Transverse colon (tissue), 4 donors: ENCODE measurements at places on chromosomes 3 and 15. TPM values are rescaled to one million over a fixed set of nuclear protein-coding genes. Genes with fewer than 3 reads are reported as not detected.
A peak's percentile ranks its signal among the peaks of the same experiment; 100 is the strongest.

The ZBED2 gene
- not detected for total RNA-seq

The CAPN3 gene
- 18.8 TPM for total RNA-seq

The SERPINI2 gene
- not detected for total RNA-seq

The CDHR4 gene
- total RNA-seq: not detected

- DNase-seq: peak; percentile 84
These were observed 677.4 kb downstream of the SQOR start for GRCh38 chr15:46312133-46312740.

The CLEC3B gene
- total RNA-seq: 20.9 TPM

- DNase-seq: no peak
These were observed 64.5 kb downstream of the NIPA2 start for GRCh38 chr15:22902981-22903380.

DNA sequence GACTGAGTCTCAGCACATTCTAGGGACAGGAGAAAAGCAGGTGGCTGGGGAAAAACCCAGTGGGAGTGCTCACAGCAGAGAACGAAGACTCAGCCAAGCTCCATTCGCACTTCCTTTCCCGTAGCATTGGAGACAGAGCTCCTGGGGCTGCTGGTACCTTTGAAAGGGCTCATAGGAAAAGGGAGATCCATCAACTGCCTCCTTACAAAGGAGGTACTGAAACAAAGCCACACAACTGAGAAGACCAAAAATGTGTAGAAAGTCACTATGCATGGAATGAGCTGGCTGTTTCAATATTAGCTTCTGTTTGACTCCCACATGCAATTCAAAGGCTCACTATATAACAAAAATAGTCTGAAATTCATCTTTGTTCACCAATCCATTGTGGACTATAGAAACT, 16.9 kb downstream of the STIMATE start:
- DNase-seq: no peak

DNA sequence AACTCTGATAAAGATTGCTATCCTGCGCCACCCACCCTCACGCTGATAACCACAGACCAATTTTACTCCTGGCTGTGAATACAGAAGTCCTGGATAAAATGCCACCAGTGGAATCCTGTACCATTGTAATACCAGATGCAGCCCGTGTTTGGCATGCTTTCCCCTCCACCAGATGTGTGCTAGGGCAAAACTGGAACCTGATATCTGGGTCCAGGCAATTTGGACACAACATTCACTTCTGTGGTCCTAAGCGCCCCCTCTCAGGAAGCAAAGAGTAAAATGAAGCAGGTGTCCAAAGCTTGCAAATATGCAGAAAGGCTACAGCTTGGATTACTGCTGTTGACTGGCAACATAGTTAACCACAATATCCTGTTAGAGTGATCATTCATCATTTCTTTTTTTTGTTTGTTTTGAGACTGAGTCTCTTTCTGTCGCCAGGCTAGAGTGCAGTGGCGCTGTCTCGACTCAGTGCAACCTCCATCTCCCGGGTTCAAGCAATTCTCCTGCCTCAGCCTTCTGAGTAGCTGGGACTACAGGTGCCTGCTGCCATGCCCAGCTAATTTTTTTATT, 32.8 kb downstream of the LOXL1 start:
- DNase-seq: no peak

GRCh38 chr15:85649372-85649771, 145.4 kb downstream of the KLHL25 start:
- DNase-seq: no peak

- DNase-seq: no peak
These were observed 4.1 kb downstream of the SEMA4B start for GRCh38 chr15:90205050-90205848.

The COL6A5 gene
- total RNA-seq: not detected

The ITIH3 gene
- 1.6 TPM for total RNA-seq

DNA sequence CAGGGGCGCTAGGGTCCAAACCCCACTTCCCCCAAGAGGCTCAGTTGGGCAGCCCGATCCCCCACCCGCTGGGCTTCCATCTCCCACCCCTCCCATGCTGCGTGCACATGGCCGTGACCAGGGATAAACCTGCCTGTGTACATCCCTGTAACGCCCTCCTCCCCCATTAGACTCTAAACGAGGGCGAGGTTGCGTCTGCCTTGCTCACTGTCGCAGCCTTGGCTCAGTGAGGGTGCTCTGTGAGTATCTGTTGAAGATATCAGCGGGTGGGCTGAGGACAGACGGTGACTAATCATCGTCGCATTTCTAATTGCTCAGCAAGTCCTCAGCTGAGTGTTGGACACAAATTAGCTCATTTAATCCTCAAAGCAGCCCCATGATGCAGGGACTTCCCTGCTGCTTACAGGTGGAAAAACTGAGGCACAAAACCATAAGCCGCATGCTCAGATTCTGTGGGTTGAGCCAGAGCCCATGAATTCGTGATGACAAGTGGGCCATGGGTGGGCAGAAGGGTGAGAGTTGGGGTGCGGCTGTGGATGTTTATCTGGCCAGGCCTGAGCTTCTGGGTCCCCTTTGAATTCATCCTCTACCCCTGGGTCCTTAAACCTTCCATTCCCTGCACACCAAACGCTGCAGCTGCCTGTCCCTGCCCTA, 26.0 kb downstream of the FBLN2 start:
- no peak for DNase-seq

GRCh38 chr3:57837686-57838085, 81.6 kb downstream of the SLMAP start:
- no peak for DNase-seq

- no peak for DNase-seq
These were observed 141.2 kb upstream of the LRIG1 start for GRCh38 chr3:66642019-66642418.

- DNase-seq: no peak
These were observed 50.2 kb downstream of the RARB start for GRCh38 chr3:25478211-25478757.

DNA sequence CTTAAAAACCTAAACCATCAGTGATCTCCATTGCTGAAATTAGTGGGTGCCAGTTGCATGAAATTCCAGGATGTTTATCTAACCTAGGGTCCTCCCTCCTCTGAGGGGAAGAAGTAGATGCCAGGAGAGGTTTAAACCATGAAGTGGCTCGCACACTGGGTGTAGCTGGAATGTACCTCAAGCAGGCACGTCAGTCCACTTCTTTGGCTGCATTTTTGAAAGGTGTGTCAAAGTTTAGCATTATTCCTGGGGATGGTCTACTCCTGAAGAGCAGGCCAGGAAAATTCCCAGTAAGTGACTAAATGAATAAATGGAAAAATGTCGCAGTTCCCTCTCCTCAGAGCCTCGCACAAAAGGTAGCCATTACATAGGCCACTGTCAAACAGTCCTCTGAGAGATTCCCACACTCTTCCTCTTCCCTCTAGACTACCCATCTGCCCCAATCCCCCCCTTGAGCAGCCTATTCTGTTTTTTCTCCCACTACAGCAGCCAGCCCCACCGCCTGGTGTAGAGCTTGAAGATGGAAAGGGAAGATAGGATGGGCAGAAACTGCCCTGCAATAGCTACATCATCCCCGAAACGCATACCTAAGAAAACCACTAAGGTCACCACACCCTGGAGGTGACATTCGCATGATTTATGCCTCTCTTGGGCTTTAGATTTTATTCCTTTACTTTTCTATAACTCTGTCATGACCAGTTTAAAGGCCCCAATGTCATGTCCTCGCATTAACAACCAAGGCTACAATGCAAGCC, 655 bp upstream of the TMOD3 start:
- DNase-seq: no peak

The SEMA7A gene
- total RNA-seq: 4.9 TPM

DNA sequence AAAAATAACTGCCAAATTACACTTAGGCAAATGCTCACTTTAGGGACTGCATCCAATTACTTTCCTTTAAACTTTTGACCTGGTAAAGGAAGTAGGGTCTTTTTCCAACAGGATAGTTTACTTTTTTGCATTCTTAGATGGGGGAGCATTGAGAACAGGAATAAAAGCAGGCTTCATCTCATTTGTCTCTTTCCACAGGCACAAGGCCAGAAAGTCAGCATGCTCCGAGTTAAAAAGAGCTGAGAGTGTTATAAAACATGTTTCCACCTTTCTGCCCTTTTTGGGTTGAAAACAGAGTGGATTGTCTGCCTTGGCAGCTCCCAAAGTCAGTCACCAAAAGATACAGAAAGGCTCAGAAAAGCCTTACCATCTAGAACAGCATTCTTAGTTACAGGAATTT, 404.9 kb upstream of the ALCAM start:
- no peak for DNase-seq

GRCh38 chr3:52253314-52254304, 8.1 kb downstream of the PPM1M start:
- DNase-seq: peak; percentile 68

The FAM162A gene
- 33.8 TPM for total RNA-seq

- no peak for DNase-seq
These were observed 39.7 kb downstream of the DIPK2A start for GRCh38 chr3:144011251-144011799.

- no peak for DNase-seq
These were observed 168.7 kb downstream of the POTEB3 start for GRCh38 chr15:21271566-21271965.

The LARP6 gene
- 0.75 TPM for total RNA-seq

The KLF15 gene
- 4.0 TPM for total RNA-seq

The RTP3 gene
- total RNA-seq: not detected

DNA sequence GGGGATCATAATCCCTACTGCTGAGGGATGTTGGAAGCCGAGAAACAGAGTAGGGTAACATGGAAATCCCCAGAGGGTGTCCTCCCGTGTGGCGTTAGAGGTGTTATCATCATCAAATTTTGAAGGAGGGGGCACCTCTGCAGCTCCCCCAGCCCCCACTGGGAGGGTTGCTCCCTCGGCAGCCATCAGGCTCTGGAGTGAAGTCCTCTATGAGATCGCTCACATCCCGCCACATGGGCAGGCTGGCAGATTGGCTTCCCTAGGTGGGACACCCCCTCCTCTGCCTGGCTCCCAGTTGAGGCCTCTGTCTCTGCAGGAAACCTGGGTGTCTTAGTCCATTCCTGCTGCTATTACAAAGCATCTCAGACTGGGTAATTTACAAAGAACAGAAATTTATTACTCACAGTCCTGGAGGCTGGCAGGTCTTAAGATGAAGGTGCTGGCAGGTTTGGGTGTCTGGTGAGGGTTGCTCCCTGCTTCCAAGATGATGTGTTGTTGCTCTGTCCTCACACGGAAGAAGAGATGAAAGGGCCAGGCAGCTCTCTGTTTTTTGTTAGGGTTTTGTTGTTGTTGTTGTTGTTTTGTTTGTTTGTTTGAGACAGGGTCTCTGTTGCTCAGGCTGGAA, 120.5 kb downstream of the NUP210 start:
- DNase-seq: no peak

DNA sequence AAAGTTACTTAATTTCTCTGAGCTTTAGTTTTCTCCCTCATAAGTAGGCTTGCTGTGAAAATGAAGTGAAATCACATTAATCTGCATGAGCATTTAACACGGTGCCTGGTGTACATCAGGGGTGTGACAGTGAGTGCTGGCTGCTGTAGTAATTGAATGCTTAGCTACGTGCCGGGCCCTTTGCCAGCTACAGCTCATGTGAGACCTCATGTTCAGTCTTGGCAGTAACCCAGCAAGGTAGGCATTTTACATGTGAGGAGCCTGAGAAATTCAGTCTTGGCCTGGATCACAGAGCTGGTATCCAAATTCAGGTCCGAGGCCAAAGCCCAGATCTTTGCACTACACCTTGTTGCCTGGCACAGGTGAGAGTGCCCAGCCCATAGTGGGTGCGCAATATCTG, 9.1 kb downstream of the GHRL start:
- DNase-seq: no peak

DNA sequence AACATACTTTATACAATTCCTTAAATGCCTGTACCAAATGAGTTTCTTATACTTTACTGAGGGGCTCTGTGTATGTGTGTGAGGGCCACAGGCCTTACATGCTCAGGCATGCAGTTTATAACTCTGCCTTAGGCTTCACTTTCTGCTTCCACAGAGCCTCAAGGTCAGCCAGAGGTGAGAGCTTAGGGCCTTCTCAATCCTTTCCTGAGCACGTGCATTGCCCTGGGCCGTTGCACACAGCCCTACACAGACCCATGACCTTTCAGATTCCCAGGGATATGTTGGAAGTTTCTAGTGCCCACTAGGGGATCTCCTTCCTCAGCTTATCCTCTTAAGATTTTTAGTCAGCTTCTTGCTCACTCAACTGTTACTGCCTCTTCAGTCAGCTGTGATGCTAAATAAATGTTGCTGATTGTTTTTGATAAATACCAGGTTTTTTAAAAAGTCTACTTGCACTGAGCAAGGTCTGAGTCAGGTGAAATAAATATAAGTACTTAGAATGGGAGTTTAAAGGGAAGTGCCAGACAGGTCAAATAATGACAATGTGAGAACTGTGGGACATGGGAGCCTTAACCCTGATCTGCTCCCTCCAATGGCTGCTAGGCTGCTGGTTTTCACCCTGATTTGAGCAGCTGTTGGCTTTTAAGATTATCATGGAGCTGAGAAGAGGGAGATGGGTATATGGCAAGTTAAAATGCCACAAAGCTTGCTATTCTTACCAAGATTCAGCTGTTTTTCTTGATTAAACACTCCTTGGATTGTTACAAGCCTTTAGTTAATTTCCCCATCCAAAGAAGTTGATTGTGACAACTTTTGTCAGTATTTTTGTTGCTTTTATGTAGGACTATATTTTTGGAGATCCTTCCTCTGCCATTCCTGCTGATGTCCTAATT, 169.5 kb downstream of the PLD1 start:
- DNase-seq: no peak

DNA sequence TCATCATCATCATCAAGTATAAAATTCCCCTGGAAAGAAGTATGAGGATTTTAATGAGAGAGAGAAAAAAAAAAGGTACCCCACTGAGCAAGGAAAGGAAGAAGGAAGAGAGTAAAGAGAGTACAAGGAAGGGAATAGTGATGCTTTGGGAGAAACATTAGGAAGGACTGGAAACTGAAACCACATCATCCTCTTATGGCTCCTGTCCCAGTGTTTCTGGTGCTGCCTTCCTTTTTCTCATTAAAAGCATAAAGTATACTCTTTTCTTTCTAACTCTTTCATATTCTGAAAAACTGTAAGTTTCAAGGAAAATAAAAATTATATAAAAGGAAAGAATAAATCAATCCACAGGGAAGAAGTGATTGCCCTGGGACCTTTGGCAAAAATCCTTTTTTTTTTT, 616.4 kb upstream of the CBLB start:
- no peak for DNase-seq

- no peak for DNase-seq
These were observed 12.4 kb upstream of the CEP152 start for GRCh38 chr15:48823237-48823636.

GRCh38 chr3:48548729-48549705, 7.6 kb downstream of the PFKFB4 start:
- peak; percentile 88 for DNase-seq

The FETUB gene
- not detected for total RNA-seq
